ENCODE measurements at places on chromosomes 11 and 22. TPM values are rescaled to one million over a fixed set of nuclear protein-coding genes. Genes with fewer than 3 reads are reported as not detected.

Gene OR10A2
- not detected for total RNA-seq

GRCh38 chr22:38901111-38901641 lies 29.2 kb upstream of the CBX6 start:
- no peak for DNase-seq

- DNase-seq = no peak
Observed at GRCh38 chr22:20427945-20428417, 9.6 kb downstream of the SCARF2 start.

DNA sequence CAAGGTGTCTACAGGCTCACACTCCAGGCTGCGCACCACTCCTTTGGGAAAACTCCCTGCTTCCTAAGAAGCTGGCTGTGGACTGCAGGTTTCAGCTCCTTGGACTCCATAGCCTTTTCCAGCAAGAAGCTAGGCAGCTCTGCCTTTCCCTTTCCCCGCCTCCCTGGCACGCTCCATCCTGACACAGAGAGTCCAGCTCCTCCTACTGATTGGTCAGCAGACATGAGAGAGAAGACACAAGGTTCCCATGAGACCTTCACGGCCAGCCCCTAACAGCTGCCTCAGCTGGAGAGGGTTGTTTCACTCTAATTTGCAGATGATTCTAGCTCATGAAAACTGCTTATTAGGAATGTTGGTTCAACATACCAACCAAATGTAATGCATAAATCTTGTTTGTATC lies 27.6 kb downstream of the TENM4 start:
- no peak for DNase-seq

DNA sequence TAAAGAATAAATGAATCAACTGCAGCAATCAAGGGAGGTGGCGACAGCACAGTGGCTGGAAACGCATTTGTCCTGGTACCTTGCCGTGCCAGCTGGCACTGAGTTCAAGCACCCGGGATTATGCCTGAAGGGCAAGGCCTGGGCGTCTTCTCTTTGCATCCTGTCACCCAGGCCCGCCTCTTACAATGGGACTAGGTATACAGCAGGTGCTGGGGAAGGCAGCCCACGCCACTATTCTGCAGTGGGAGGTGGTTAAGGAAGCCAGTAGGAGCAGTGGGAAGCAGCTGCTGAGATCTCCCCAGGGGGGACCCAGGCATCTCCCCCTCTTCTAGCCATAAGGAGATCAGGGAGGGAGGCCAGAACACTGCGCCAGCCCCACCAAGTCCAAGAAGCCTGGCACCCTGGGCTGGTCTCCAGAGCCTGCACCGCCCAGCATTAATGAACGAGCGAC lies 15.3 kb upstream of the BAIAP2L2 start:
- DNase-seq = no peak

Gene BBOX1
- not detected for total RNA-seq
